ENCODE measurements at places on chromosomes 7 and 10. TPM values are rescaled to one million over a fixed set of nuclear protein-coding genes. Genes with fewer than 3 reads are reported as not detected.

SPAM1 gene
- total RNA-seq, result not detected

ZNF239 gene
- 2.4 TPM for total RNA-seq

UFSP1 gene
- 6.4 TPM for total RNA-seq

HMX3 gene
- not detected for total RNA-seq

LIPF gene
- total RNA-seq, result not detected

SUFU gene
- total RNA-seq, result 6.5 TPM

ASZ1 gene
- total RNA-seq, result not detected

PNPLA8 gene
- total RNA-seq, result 18.1 TPM

OR2A2 gene
- total RNA-seq, result not detected

ATRNL1 gene
- 0.21 TPM for total RNA-seq

ARHGEF35 gene
- total RNA-seq, result 0.18 TPM

ACTA2 gene
- 18.2 TPM for total RNA-seq

GJD4 gene
- 0.08 TPM for total RNA-seq

SFRP4 gene
- total RNA-seq, result 5.0 TPM

SLC13A4 gene
- not detected for total RNA-seq

KEL gene
- total RNA-seq, result not detected

UBE3C gene
- 69.4 TPM for total RNA-seq

SGCE gene
- 52.1 TPM for total RNA-seq

MYPN gene
- total RNA-seq, result 3.0 TPM

UMAD1 gene
- total RNA-seq, result 11.2 TPM

PAPSS2 gene
- total RNA-seq, result 17.3 TPM

IFIT1 gene
- 4.3 TPM for total RNA-seq

KLF14 gene
- total RNA-seq, result 0.08 TPM

C10orf105 gene
- total RNA-seq, result not detected

CYP2C19 gene
- total RNA-seq, result 0.12 TPM

CD36 gene
- total RNA-seq, result 0.28 TPM

ABCC2 gene
- 142 TPM for total RNA-seq

LBX1 gene
- not detected for total RNA-seq

PGAM2 gene
- total RNA-seq, result not detected

EVX1 gene
- total RNA-seq, result 0.14 TPM

PKD2L1 gene
- total RNA-seq, result 0.07 TPM

WEE2 gene
- not detected for total RNA-seq

SRRT gene
- total RNA-seq, result 134 TPM

FRMD4A gene
- total RNA-seq, result 3.6 TPM

LRRD1 gene
- not detected for total RNA-seq

OR2A5 gene
- total RNA-seq, result not detected

HOXA6 gene
- total RNA-seq, result 1.6 TPM

STAMBPL1 gene
- total RNA-seq, result 30.6 TPM

CCDC7 gene
- total RNA-seq, result 0.63 TPM

GSTO2 gene
- 1.3 TPM for total RNA-seq

SLC29A4 gene
- total RNA-seq, result 12.1 TPM

CTAGE8 gene
- total RNA-seq, result not detected

ZPBP gene
- total RNA-seq, result not detected

NEBL gene
- 7.1 TPM for total RNA-seq

ANXA8L1 gene
- 114 TPM for total RNA-seq

TET1 gene
- 0.59 TPM for total RNA-seq

NPC1L1 gene
- total RNA-seq, result 0.08 TPM

ZNRF2 gene
- 6.3 TPM for total RNA-seq

TAS2R41 gene
- total RNA-seq, result not detected

CLDN15 gene
- 7.3 TPM for total RNA-seq

SYT15 gene
- total RNA-seq, result 3.3 TPM

Data from A549 treated with Mapracorat at 1 μM for 4 hours (cell line).